MG63 (cell line): ENCODE measurements at places on chromosomes 3 and 15. TPM values are rescaled to one million over a fixed set of nuclear protein-coding genes. Genes with fewer than 3 reads are reported as not detected.

PP2D1 gene
- total RNA-seq = not detected in 2 replicates

MAPKBP1 gene
- total RNA-seq = 2.5 and 2.9 TPM in 2 replicates

ABI3BP gene
- total RNA-seq = 1.1 and 2.1 TPM in 2 replicates

C3orf33 gene
- total RNA-seq = 5.1 and 11.5 TPM in 2 replicates

GRCh38 chr3:15380980-15381890, 46.1 kb downstream of the METTL6 start:
- DNase-seq = no peak

DNA sequence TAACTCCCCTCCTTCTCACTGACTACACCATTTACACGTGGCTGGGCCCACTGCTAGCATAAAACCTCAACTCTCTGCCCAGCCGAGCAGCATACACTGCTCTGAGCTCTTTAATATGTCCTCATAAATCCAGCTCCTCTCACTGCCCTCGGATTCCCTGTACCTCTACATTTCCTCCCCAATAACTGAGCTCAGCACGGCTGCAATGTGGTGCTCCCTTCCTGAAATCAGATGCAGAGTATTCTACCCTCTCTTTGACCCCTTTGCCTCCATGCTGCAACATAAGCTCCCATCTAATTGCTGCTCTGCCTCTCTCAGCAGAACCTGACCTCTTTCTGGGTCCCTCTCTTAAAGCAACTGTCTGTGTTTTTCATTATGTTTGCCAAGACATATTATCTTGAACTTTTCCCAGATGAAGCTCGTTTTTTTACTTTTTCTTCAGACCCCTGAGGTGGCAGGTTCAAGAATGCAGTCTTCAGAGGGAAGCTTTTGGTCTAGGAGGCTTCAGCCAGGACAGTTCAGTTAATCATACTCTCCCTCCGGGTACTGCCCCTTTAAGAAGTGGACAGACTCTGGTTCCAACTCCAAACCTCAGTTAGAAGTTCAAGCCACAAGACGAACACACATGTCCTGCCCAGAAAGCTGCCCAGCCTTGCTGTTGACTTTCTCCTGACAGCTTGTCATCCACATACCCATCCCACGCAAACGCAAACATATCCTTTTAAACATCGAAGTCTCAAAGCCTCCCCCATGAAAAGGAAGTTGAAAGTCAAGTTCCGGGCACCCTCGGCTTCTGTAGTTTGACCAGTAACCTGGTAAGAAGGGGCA, 81.1 kb upstream of the NEO1 start:
- DNase-seq = no peak

DNA sequence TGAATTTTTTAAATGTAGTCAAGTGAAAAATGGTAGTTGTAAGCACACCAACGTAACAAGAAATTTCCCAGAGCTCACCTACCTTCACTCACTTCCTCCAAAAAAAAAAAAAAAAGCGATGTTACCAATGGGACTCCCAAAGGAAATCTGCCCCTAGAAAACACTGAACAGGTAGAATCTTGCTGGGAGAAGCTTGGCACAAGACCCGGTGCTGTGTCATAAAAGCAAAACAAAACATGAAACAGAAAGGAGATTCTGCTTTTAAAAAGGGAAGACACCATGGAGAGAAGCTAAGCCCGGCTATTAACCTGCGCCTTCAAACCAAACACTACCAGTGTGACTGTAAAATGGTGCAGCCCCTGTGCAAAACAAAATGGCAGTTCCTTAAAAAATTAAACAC, 40.5 kb downstream of the PGPEP1L start:
- DNase-seq = no peak

GRCh38 chr3:16240229-16241023, 24.3 kb downstream of the DPH3 start:
- DNase-seq = no peak

GRCh38 chr3:116140100-116140689, 305.1 kb downstream of the LSAMP start:
- DNase-seq = no peak

GRCh38 chr3:154758109-154758868, 321.8 kb upstream of the MME start:
- no peak for DNase-seq
